ENCODE measurements at places on chromosomes 5 and 9.

DNA sequence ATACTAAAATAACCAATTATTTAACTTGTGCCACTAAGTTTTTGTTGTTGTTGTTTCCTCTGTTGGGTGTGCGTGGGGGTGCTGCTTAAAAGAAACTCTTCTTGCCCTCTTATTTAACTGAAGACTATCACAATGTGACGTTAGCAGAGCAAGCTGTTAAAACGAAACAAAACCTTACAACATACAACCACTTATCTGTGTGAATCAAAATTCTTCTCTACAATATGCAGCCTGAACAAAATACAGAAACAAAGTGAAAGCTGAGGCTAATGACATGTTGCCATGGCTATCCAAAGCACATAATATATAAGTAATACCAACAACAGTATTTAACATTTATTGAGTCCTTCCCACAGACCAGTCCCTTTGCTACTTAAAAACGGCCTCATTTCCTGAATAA, 291.0 kb downstream of the FBXL17 start:
- no peaks in the 10 kb centered on the region for H3K27me3 ChIP-seq
- H3K4me1 ChIP-seq, result no peaks in the 10 kb centered on the region
- DNase-seq, result no peak
- H3K36me3 ChIP-seq, result no peaks in the 10 kb centered on the region

GRCh38 chr9:107049803-107050184, 186.8 kb downstream of the ZNF462 start:
- DNase-seq, result no peak
- no peaks in the 10 kb centered on the region for H3K36me3 ChIP-seq
- no peaks in the 10 kb centered on the region for H3K27me3 ChIP-seq
- H3K27ac ChIP-seq, result no peak overlapping the region
- peaks cover 10% of the 10 kb centered on the region for H3K4me1 ChIP-seq

GRCh38 chr5:115306011-115306536, 9.6 kb upstream of the CCDC112 start:
- H3K36me3 ChIP-seq, result no peaks in the 10 kb centered on the region
- no peak overlapping the region for H3K4me3 ChIP-seq
- no peaks in the 10 kb centered on the region for H3K27me3 ChIP-seq
- no peak overlapping the region for H3K27ac ChIP-seq

GRCh38 chr5:126452477-126452876, 29.3 kb downstream of the GRAMD2B start:
- no peaks in the 10 kb centered on the region for H3K4me1 ChIP-seq
- no peaks in the 10 kb centered on the region for H3K36me3 ChIP-seq
- no peak for DNase-seq
- no peak overlapping the region for H3K4me3 ChIP-seq
- no peaks in the 10 kb centered on the region for H3K27me3 ChIP-seq

DNA sequence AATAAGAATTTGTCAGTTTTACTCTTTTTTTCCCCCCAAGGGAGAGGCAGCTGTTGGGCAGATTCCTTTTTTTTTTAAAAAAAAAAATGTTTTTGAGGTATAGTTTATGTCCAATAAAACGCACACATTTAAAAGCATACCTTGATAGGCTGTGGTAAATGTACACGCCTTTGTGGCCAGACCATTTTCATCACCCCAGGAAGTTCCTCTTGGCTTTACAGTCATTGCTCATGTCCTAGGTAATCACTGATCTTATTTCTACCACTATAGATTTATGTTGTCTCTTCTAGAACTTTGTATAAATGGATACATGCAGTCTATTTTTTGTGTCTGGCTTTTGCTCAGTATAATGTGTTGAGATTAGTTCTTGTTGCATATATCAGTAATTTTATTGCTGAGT, 9.8 kb downstream of the SUB1 start:
- no peak overlapping the region for H3K27ac ChIP-seq
- DNase-seq, result no peak
- H3K27me3 ChIP-seq, result no peaks in the 10 kb centered on the region

Measured in Caco-2 (cell line).